Tibial nerve (tissue), 4 donors: ENCODE measurements at places on chromosomes 6 and 20. TPM values are rescaled to one million over a fixed set of nuclear protein-coding genes. Genes with fewer than 3 reads are reported as not detected.

SGK1 gene
- total RNA-seq, result 108 TPM

DNA sequence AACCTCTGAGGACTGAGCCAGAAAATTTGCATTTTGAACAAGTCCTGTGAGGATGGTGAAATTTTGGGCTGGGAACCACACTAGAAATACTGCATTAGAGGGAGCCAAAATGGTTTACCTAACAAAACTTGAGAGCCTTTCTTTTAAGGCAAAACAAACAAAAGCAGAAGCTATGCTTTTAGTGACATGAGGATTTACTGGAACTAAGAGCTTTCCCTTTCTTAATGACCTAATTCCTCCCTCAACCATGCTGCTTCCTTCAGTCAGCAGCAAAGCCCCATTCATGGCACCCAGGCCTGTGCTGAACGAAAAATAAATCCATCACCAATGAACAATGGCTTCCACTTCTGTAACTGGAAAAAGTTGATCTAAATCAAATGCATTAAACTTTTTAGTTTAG, 974.3 kb downstream of the HACE1 start:
- DNase-seq, result no peak

DNA sequence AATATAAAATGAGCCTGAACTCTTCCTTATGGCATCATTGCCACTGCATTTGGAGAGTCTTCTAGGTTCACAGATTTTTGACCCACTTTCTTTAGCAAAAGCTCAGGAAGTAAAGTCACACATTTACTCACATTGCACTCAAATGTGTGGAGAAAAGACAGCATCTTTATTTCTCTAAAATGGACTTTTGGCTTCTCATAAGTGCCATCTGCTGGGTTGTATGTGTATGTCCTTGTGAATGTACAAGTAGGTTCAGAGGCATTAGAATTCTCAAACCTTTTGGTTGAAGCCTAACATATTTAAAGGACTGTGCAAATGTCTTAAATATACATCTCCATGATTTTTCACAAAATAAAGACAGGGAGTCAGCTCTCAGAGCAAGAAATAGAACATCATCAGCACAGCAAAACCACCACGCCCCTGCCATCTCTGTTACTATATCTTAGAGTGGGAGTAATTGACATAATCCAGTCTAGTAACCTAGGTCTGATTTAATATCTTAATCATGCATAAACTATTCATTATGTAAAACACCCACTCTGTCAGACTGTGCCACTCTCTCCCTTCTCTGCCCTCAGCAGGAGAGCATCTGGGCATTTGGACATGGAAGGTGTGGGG, 42.2 kb upstream of the SPTLC3 start:
- DNase-seq, result no peak

RIPOR2 gene
- total RNA-seq, result 16.1 TPM

DNA sequence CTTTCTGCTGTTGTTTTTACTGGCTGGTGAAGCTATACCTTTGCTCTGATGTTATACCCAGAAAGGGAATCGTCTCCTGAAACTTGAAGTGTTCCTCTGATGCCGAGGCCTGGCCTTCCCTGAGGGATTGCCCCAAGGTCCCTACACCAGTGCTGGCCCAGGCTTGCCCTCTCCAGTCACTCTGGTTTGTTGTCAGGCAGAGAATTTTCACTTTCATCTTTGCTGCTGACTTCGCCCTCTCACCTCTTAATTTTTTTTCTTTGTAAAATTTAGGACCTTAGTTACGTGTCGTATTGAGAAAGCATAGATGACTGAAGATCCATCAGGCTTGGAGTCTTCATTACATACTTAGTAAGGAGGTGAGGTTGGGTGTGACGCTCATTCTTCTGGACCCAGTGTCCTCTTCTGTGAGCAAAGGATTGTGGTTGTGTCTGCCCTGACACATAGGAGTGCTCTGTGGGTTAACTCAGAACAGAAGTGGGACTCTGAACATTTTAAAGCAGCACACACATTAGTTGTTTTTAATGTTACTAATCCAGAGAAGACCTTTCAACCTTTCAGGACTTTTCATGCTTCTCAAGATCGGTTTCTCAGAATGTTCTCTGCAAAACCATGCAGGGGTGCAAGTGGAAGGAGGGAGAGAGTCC, 45.4 kb downstream of the TULP4 start:
- no peak for DNase-seq

DNA sequence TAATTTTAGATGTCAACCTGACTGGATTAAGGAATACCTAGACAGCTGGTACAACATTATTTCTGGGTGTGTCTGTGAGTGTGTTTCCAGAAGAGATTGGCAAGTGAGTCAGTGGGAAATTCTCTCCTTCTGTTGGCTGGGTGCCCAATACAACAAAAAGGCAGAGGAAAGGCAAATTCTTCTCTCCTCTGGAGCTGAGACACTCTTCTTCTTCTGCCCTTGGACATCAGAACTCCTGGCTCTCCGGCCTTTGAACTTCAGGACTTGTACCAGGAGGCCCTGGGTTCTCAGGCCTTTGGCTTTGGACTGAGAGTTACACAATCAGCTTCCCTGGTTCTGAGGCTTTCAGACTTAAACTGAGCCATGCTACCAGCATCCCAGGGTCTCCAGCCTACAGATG, 7.8 kb upstream of the BTN3A1 start:
- DNase-seq, result no peak

- no peak for DNase-seq
Measured at GRCh38 chr6:38146021-38146733, 326.6 kb downstream of the ZFAND3 start.
